Caki2 (cell line): ENCODE measurements at places on chromosomes 1 and 21. TPM values are rescaled to one million over a fixed set of nuclear protein-coding genes. Genes with fewer than 3 reads are reported as not detected.

- DNase-seq: no peak
Observed at GRCh38 chr1:174839211-174839610, 160.5 kb upstream of the CACYBP start.

- peak; percentile 8 for DNase-seq
Observed at GRCh38 chr1:38586993-38587646, 272.5 kb downstream of the RRAGC start.

GRCh38 chr1:56547977-56548376, 31.4 kb downstream of the PLPP3 start:
- DNase-seq: no peak

DNA sequence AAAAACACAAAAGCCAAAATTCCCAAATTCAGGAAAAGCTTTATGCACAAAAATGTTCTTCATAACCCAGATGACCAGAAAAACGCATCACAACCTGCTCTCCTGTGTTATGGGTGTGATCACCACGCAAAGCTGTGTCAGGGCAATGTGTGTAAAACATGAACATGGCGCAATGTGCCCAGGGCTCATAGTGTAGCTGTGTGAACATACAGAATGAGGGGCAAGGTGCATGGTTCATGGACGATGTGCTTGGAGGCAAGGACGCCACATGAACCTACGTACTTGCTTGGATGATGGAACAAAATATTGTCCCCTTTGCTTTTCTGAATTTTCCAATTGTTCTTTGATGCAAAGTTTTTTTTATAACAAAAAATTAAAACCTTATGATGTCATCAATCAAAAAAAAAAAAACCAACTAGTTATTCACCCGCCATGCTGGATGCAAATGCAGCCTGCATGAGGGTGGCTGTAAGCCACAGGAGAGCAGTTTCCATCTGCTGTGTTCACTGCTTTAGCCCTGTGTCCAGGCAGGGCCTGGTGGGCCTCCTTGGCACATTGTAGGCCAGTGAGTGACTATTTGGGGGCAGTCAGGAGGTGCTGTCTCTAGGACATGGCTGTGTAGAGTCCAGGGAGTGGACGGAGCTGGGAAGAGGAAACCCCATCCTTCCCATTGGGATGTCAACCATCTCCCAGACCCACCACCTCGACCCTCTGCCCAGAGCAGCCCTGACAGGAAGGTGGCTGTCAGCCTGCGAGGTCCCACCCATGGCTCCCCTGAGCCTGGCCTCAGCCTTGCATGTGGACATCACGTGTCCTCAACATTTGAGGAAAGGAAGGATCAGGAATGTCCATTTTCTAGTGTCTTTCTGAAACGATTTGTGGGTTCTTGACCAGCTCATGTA, 13.6 kb downstream of the KRTAP10-1 start:
- no peak for DNase-seq

- DNase-seq: peak; percentile 46
Observed at GRCh38 chr1:165592945-165593823, 37.9 kb upstream of the MGST3 start.

- DNase-seq: peak; percentile 37
Observed at GRCh38 chr1:21290546-21290944, 282 bp upstream of the ECE1 start.

DNA sequence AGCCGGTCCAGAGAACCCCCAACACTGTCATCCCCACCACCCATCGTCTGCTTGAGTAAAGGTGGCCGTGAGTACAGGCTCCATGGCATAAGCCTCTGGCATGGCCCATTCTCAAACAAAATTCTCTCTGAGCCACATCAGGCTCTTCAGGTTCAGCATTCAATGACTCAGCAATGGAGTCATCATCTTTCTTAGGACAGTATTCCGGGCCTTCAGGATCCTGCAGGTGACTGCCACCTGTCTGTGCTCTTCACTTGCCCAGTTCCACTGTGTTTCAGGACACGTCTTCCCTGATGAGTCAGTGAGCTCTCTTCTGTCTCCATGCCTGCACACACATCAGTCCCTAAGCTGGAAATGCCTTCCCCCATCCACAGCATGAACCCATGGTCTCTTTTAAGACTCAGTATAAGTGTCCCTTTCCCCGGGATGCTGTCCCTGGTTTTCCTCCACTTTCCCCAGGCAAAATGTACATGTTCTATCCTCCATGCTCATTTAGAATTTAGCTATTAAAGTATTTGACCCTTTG, 81.1 kb upstream of the FGGY start:
- DNase-seq: no peak

- no peak for DNase-seq
Observed at GRCh38 chr1:65904681-65905083, 112.0 kb downstream of the PDE4B start.

GRCh38 chr1:14929547-14930246, 223.8 kb upstream of the TMEM51 start:
- peak; percentile 67 for DNase-seq

- peak; percentile 58 for DNase-seq
Observed at GRCh38 chr1:46301808-46302640, 1.4 kb downstream of the LRRC41 start.

DNA sequence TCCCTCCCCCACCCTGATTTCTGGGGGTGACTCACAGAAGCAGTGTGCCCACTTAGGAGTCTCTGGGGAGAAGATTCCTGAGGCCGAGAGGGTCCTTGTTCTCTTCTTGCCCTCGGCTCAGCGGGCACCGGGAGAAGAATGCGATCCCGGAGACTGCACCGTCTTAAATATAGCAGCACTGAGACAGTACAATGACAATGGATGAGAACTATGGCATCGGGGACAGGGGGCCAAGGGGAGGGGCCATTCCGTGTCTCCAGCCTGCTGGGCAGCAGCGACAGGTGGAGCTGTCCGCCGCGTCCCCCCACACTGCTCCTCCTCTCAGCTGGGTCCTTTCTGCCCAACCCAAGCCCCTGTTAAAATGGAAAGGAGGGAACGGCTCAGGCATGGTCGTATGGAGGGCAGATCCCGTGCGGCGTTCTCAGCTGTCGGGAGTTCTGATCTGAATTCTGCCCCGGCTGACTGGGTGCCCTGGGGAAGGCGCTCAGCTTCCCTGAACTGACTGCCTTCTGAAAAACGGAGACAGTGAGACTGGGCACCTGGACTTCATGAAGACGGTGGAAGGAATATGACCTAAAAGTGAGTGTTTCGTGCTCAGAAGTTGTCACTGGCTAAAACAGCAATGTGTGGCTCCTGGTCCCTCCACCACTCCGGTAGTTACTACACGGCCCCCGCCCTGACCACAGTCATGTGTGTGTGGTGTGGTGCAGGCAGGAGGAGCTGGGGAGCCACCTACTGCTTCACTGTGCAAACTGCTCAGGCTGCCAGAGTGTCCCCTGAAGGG, at the start of gene MYOM3:
MYOM3 (minus strand) TSS at position 140 of the 784 bp plus-strand sequence. CDS start 3,499 bp downstream, outside the sequence.
- DNase-seq: peak; percentile 57

- no peak for DNase-seq
Observed at GRCh38 chr1:37631036-37631435, 3.7 kb downstream of the RSPO1 start.

GRCh38 chr1:96973605-96974004, 252.0 kb downstream of the PTBP2 start:
- DNase-seq: no peak

DNA sequence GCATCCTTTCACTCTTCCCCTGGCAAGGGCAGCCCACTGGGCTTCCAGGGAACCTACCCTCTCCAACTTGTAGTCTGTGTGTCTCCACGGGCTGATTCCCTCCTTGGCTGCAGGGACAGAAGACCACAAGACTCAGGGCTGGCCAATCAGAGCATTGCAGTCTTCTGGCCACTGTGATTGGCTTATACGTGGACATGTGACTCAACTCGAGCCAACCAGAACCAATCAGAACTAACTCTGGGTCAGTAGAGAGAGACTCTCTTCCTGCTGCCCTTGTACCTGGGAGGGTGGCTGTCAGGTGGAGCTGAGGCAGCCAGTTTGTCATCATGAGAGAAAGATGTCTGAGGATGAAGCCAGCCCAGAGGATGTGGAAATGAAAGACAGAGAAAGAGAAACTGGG, 64.0 kb downstream of the DHRS3 start:
- DNase-seq: no peak

The PYHIN1 gene
- not detected in 2 replicates for total RNA-seq

The LCE2A gene
- total RNA-seq: not detected in 2 replicates

The VHLL gene
- not detected in 2 replicates for total RNA-seq

The SLAMF9 gene
- not detected in 2 replicates for total RNA-seq
